Breast epithelium (tissue), 4 donors: ENCODE measurements at places on chromosomes 1 and 21. TPM values are rescaled to one million over a fixed set of nuclear protein-coding genes. Genes with fewer than 3 reads are reported as not detected.

CENPF gene
- total RNA-seq: 1.9 TPM

LRRC39 gene
- 1.3 TPM for total RNA-seq

DNA sequence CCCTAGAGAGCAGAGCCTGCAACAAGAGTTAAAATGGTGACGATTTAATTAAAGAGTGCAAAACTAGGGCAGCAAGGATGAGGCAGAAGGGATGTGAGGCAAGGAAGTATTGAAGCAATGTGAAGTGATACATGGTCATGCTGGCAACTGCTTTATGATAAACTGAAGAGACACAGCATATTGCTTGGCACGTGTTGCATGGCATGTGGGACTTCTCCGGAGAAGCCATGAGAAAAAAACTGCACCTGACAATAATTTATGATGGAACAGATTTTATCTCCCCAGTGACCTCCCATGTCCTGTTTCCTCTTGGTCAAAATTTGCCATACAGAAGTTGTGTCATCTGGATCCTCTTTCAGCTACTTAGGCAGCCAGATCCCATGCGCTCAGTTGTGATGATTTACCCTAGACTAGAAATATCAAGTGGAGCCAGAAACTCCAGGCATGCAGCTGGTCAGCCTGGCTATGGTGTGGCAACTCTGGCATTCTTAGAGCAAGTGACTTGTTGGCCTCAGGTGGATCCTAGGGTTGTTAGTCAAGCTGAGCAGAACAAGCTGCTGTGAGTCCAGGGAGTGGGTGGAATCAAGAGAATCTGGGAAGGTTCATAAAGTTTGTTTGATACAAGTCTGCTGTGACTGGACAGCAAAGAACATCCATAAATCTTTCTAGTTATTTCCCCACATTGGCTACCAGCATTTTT lies 611.4 kb upstream of the USP24 start:
- no peaks in the 10 kb centered on the region for H3K36me3 ChIP-seq
- no peaks in the 10 kb centered on the region for H3K4me1 ChIP-seq
- H3K27ac ChIP-seq: peak overlapping the region; percentile 9
- no peak overlapping the region for H3K4me3 ChIP-seq
- no peaks in the 10 kb centered on the region for H3K27me3 ChIP-seq

PTGS2 gene
- 1.3 TPM for total RNA-seq

NPHP4 gene
- 7.0 TPM for total RNA-seq

DNA sequence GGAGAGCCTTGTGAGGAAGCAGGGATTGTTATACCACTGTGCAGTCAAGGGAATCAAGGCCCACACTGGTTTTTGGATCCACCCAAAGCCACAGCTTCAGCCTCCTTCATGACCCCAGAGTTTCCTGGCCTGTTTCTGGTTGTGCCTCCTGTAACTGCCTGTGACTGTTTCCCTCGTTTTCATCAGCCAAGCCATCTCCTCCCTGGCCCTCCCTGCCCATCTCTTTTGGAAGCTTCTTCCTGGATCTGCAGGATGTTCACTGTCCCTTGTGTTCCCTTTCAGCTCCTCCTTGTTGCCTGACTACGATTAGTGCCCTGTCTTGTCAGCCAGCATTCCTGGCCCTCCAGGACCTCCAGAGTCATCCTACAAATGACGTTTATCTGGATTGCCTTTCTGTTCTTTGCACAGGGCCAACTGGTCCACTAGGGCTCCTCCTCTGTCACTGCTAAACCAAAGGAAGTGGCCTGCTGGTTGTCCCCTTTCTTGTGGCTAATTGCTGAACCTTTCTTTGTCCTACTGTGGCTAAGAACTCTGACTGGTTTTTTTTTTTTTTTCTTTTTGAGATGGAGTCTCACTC lies 17.9 kb downstream of the SFT2D2 start:
- no peak for DNase-seq
- no peaks in the 10 kb centered on the region for H3K27me3 ChIP-seq
- H3K4me1 ChIP-seq: no peaks in the 10 kb centered on the region
- H3K27ac ChIP-seq: peak overlapping the region; percentile 60

GRCh38 chr21:44366586-44367211 lies 13.3 kb downstream of the TRPM2 start:
- peaks cover 22% of the 10 kb centered on the region for H3K27me3 ChIP-seq
- no peak overlapping the region for H3K27ac ChIP-seq
- no peaks in the 10 kb centered on the region for H3K36me3 ChIP-seq
- H3K4me1 ChIP-seq: no peaks in the 10 kb centered on the region
- no peak overlapping the region for H3K4me3 ChIP-seq
- no peak for DNase-seq

GRCh38 chr1:65471213-65471833 lies 50.9 kb downstream of the LEPR start:
- H3K27me3 ChIP-seq: no peaks in the 10 kb centered on the region
- peak overlapping the region; percentile 29 for H3K27ac ChIP-seq
- H3K4me1 ChIP-seq: no peaks in the 10 kb centered on the region
- DNase-seq: no peak
- H3K36me3 ChIP-seq: no peaks in the 10 kb centered on the region

CD1D gene
- total RNA-seq: 1.8 TPM

- no peak for DNase-seq
- H3K27ac ChIP-seq: no peak overlapping the region
- H3K4me3 ChIP-seq: no peak overlapping the region
- H3K27me3 ChIP-seq: no peaks in the 10 kb centered on the region
These were observed 413.3 kb upstream of the PTBP2 start for GRCh38 chr1:96308314-96308713.

DNA sequence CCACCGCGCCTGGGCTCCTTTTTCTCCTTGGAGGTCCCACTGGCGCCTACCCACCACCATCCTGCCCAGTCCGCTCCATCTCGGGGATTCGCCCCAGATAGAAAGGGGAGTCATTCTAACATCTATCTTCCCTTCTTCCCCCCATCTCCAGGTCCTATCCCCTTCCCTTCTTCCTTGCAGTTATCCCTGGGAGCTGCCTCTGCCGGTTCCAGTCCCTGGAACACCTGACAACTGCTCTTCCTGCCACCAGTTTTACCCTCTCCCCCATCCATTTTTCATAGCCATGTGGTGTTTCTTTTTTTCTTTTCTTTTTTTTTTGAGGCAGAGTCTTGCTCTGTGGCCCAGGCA lies 12.0 kb upstream of the COL16A1 start:
- no peak for DNase-seq
- peak overlapping the region; percentile 41 for H3K4me3 ChIP-seq
- H3K36me3 ChIP-seq: no peaks in the 10 kb centered on the region
- H3K27me3 ChIP-seq: no peaks in the 10 kb centered on the region
- peak overlapping the region; percentile 89 for H3K27ac ChIP-seq

- no peaks in the 10 kb centered on the region for H3K36me3 ChIP-seq
- no peaks in the 10 kb centered on the region for H3K4me1 ChIP-seq
- no peak overlapping the region for H3K27ac ChIP-seq
- H3K27me3 ChIP-seq: no peaks in the 10 kb centered on the region
- no peak for DNase-seq
These were observed 5.6 kb downstream of the CA6 start for GRCh38 chr1:8951231-8951630.

NUF2 gene
- 1.3 TPM for total RNA-seq

DNA sequence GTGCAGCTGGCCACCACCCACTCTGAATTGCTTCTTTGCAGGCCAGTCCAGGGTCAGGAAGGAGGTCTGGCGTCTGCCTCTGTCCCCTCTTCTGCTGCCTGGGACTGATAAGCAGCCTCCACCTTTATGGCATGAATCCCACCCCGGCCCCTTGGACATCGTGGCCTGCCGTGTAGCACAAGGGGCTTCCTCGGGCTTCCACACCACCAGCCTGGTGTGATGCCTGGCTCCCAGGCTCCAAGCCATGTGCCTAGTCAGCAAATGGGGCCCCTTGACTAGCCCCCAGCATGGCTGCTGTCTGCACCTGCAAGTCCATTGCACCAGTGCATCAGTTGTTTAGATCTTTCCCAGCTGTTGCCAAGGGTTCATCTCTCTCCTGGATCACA lies 9.9 kb upstream of the ARF1 start:
- no peak overlapping the region for H3K27ac ChIP-seq
- no peaks in the 10 kb centered on the region for H3K4me1 ChIP-seq
- H3K36me3 ChIP-seq: no peaks in the 10 kb centered on the region
- no peak for DNase-seq

DNA sequence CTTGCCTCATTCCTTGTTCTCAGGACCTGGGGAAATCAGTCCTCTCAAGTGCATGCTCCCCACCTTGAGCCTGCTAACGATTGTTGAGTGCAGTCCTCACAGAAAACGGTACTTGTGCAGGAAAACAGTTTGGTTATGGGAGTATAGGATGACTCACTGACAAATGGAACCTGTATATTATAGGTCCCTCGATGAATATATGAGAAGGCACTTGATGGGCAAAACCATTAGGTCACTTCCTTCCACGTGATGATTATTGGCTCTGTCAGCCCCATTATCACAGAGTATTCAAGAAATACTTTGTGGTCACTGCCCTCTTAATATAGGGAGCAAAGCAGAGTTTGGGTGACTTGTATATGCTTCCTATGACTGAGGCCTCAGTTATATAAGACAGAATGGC lies 6.2 kb downstream of the CCDC17 start:
- H3K36me3 ChIP-seq: peaks cover 3% of the 10 kb centered on the region
- H3K27me3 ChIP-seq: no peaks in the 10 kb centered on the region
- no peak for DNase-seq
- no peak overlapping the region for H3K4me3 ChIP-seq
- H3K27ac ChIP-seq: no peak overlapping the region

- DNase-seq: no peak
- no peaks in the 10 kb centered on the region for H3K36me3 ChIP-seq
- no peak overlapping the region for H3K27ac ChIP-seq
These were observed 186.4 kb downstream of the ZBTB18 start for GRCh38 chr1:244237445-244237844.

OVAAL gene
- total RNA-seq: not detected

BCAR3 gene
- total RNA-seq: 42.7 TPM

RGS8 gene
- total RNA-seq: not detected

DNA sequence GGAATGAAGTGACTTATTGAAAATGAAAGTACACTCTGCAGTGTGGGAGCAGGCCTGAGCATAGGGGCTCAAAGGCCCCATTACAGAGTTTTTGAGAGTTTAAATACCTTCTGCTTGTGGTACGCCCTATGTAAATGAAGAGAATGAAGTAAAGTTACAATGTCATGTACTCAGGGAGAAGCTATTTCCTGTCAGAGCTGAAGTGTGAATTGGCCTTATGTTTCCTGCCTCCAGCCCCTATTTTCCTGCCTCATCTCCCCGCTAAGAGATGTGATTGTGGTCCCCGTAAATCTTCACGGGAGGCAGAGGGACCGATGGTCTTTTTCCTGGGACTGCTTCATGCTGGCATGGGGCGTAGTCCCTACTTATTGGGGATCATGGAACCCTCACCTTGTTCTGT lies 2.5 kb upstream of the ZNF683 start:
- no peak overlapping the region for H3K4me3 ChIP-seq
- H3K36me3 ChIP-seq: no peaks in the 10 kb centered on the region
- H3K27me3 ChIP-seq: no peaks in the 10 kb centered on the region

DNA sequence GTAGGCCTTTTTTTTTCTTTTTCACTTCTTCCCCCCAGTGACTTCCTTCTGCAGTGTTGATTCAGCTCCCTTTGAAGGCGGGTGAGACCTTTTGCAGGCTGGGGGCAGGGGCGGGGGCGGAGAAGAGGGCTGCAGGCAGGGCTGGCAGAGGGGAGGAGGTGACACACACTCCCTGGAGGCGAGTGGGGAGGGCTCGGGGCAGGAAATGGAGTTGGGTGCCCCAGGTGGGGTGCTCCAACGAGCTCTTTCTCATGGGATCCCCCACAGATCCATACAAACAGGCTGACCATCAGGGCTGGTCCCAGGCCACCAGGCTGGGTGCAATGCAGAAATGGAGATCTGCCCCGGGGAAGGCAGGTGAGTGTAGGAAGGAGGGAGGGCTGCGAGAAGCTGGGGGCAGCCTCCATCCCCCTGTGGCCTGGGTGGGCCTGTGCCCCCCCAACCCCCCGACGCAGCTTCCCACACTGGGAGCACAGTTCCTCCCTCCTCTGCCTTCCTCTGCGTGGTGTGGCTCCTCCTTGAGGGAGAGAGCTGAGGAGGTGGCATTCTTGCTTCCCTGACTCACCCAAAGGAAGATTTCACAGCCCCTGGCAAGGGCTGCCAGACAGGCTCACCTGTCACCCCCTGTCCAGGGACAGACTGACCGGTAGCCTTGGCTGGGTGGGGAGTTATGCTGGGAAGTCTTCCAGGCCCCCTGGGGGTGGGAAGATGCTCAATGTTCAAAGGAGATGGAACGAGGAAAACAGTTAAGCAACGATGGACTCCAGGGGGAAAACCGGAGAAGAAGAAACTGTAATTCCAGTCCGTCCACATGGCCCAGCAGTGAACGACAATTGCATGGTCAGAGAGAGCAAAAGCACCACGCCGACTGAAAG lies 7.1 kb upstream of the ITGB2 start:
- peaks cover 2% of the 10 kb centered on the region for H3K27me3 ChIP-seq
- DNase-seq: no peak
- H3K27ac ChIP-seq: peak overlapping the region; percentile 85
- H3K36me3 ChIP-seq: no peaks in the 10 kb centered on the region
- H3K4me1 ChIP-seq: peaks cover 30% of the 10 kb centered on the region

SMIM1 gene
- total RNA-seq: 1.3 TPM

GRCh38 chr21:26954662-26955121 lies 12.2 kb downstream of the ADAMTS5 start:
- peak overlapping the region; percentile 58 for H3K27ac ChIP-seq
- H3K36me3 ChIP-seq: no peaks in the 10 kb centered on the region
- no peaks in the 10 kb centered on the region for H3K4me1 ChIP-seq
- no peak for DNase-seq
- H3K4me3 ChIP-seq: no peak overlapping the region

GRCh38 chr21:26409735-26410134 lies 163.4 kb downstream of the CYYR1 start:
- no peaks in the 10 kb centered on the region for H3K4me1 ChIP-seq
- no peaks in the 10 kb centered on the region for H3K36me3 ChIP-seq
- H3K4me3 ChIP-seq: no peak overlapping the region
- H3K27me3 ChIP-seq: no peaks in the 10 kb centered on the region

C1QB gene
- total RNA-seq: 706 TPM

TIAM1 gene
- total RNA-seq: 17.7 TPM

UBE2U gene
- total RNA-seq: not detected

OXCT2 gene
- total RNA-seq: 0.32 TPM

DNA sequence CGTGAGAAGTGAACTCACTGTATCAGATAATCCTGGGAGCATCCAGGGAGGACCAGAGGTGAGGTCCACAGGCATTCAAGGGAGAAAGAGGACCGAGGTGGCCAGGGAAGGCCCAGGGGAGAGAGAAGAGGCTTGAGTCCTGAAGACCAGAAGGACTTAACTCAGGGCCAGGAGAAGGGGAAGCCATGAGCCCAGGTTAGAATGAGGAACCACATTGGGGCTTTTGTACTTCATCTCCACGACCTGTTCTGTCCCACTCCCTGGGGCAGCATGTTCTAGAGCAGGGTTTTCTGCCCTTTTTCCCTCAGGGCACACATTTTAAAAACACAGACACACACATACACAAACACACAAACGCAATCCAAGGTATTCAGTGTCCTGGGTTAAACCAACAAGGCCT lies 8.4 kb downstream of the LGR6 start:
- DNase-seq: no peak
- peaks cover 7% of the 10 kb centered on the region for H3K4me1 ChIP-seq
- H3K27ac ChIP-seq: no peak overlapping the region
